ENCODE measurements at places on chromosomes 6 and 20. TPM values are rescaled to one million over a fixed set of nuclear protein-coding genes. Genes with fewer than 3 reads are reported as not detected.

- no peak for DNase-seq
Observed at GRCh38 chr6:167093406-167093921, 29.4 kb upstream of the CCR6 start.

DNA sequence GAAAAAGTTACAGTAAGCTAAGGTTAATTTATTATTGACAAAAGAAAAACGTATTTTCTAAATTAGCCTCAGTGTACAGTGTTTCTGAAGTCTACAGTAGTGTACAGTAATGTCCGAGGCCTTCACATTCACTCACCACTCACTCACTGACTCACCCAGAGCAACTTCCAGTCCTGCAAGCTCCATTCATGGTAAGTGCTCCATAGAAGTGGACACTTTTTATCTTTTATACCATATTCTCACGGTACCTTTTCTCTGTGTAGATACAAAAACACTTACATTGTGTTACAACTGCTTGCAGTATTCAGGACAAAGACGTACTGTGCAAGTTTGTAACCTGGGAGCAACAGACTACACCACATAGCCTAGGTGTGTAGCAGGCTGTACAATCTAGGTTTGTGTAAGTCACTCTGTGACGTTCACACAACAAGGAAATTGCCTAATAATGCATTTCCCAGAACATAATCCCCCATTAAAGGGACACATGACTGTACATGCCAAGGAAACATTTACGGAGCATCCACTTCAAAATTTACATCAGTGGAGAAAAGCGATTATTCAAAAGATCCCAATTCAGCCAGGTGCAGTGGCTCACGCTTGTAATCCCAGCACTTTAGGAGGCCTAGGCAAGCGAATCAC is 133.4 kb downstream of the BANF2 start:
- DNase-seq: no peak

DNA sequence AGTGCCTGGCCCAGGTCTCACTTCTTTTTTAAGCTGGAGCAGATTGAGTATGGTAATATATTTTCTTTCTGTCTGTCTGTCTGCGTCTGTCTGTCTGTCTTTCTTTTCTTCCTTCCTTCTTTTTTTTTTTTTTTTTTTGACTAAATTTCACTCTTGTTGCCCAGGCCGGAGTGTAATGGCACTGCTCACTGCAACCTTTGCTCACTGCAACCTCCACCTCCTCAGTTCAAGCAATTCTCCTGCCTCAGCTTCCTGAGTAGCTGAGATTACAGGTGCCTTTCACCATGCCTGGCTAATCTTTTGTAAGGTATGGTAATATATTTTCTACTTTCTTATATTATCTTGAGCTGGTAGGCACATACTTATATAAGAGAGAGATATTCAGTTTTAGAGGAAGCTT is 196.3 kb upstream of the MARCKS start:
- no peak for DNase-seq

- DNase-seq: no peak
Observed at GRCh38 chr20:10949930-10950783, 276.4 kb upstream of the JAG1 start.

- no peak for DNase-seq
Observed at GRCh38 chr6:116799945-116800344, 28.9 kb downstream of the GPRC6A start.

DNA sequence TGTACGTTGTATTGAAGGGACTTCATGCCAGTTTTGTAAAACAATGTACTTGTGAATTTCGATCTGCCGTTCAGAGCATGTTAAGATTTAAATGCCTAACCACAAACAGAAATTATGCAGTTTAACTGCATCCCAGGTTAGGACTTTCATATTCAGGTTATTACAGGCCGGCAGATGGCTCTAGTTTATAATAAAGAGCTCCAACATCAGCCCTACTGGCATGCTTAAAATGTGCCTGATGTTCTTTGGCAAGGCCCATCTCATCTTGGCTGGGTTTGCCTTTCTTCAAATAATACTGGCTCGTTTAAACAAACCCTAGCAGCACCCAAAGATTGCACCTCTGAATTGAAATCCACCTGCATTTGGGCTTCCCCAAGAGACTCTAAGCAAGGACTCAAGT is 169.3 kb upstream of the RIN2 start:
- peak; percentile 3 for DNase-seq

DNA sequence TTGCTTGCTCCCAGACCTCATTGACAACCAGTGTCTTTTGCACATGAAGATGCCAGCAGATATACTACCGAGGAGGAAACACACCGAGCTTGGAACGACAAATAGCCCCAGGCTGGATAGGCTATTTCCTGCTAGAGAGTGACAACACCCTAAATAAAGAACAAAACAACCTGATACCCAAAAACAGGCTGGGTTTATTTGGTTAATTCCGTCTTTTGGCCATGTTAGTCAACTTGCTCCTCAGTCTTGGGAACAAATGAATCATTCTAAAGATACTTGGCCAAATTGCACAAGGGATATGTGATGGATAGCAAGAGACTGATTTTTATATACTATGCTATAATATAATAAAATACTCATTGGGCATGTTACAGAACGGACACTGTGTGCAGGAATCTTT is 11.5 kb upstream of the MUC22 start:
- DNase-seq: no peak

GRCh38 chr6:99550046-99550748 is 18.3 kb downstream of the CCNC start:
- no peak for DNase-seq

- no peak for DNase-seq
Observed at GRCh38 chr20:44264287-44264686, 17.2 kb downstream of the GDAP1L1 start.

DNA sequence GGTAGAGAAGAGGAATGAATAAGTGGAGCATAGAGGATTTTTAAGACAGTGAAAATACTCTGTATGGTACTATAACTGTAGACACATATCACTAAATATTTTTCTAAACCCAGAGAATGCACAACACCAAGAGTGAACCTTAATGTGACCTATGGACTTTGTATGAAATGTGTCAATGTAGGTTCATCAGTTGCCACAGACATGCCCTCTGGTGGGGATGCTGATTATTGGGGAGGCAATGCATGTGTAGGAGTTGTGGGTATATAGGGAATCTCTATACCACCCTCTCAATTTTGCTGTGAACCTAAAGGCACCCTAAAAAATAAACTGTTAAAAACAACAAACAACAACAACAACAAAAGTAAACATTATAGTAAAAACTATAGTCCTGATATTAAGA is 293.7 kb downstream of the RNF144B start:
- no peak for DNase-seq

GRCh38 chr6:98384801-98385200 is 449.6 kb upstream of the POU3F2 start:
- DNase-seq: no peak

DNA sequence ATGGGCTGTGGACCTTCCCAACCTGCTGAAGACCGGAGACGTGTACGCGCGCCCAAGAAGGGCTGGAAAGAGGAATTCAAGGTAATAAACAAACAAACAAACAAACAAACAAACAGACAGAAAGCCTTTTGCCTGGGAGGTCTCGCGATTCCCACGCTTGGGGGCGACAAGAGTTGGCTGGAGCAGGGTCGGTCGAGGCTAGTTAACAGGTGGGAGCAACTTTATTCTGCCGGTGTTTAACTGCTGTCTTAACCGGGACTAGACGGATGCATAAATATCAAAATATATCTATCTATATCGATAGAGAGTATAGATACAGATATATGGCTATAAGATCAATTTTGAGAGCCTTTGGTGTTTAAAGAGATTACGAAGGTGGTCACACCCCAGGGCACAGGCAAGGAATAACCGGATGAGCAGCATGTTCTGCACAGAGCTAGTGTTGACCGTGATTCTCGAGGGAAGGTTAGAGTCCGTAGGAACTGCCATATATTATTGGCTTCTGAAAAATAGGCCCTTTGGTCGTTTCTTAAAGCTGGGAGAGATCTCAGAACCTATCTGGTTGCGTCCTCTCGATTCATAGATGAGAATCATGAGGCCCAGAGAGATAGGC is 514 bp downstream of the STMND1 start:
- no peak for DNase-seq

- DNase-seq: no peak
Observed at GRCh38 chr20:59662161-59662560, 57.8 kb downstream of the PHACTR3 start.

DNA sequence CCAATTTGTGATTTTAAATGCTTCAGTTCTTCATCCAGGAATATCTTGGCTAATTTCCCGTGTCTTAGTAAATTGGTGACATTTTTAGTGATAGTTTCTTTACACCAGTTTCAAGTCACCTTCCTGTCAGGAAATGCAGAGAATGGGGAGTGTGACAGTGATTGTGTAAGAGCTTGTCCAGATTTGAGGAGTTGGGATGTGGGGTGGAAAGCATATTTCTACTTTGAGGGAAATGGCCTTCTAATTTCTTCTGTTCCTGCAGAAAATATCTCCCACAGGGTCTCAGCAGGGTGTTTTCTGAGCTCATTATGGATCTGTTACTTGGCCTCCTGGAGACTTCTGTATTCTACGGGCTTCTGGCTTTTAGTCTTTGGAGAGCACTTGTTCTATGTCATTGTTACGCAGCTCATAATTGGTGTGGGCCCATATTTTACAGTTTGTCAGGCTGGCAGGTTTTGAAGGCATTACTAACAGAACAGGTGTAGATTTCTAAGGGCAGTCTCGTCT is 65.6 kb downstream of the TMEM200A start:
- DNase-seq: no peak

DNA sequence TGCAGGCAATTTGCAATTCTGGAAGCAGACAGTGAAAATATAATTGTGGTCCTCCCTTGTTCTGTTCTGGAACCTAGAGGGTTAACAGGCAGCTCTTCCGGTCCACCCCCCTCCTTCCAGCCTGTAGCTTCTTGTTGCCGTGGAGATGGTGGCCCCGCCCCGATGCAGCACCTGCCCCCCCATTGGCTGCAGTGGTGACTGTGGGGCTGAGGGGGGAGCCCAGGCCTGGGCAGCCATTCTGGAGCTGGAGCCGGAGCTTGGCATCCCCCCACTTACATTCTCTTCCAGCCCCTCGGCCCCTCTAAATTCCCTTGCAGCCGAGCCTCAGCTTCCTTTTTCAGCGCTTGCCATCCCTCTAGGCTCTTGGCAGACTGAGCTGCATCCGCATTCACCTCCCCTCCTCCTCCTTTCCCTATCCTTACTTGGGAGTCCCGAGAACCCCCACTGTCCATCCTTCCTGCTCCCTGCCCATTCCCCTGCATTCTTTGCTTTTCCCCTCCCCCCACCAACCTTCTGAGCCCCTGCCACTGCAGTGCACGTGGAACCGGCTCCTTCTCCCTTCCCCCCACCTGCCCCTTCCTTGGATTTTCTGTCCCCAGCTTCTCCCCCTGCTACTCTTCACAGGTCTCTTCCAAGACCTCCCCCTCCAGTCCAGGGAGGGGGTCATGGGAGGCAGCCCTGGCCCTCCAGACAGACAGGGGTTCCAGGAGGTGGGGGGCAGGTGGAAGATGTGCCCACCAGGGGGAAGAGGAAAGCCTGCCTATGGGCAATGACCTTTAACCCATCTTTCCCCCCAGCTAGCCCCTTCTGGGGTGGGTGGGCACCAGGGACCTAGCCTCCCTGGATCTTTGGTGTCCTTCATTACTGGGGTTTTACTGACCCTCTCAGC is 11.4 kb downstream of the SYNGAP1 start:
- peak; percentile 74 for DNase-seq

GRCh38 chr20:5072756-5073659 is 46.8 kb downstream of the PCNA start:
- DNase-seq: peak; percentile 82

- no peak for DNase-seq
Observed at GRCh38 chr20:21699216-21699508, 6.3 kb upstream of the PAX1 start.

DNA sequence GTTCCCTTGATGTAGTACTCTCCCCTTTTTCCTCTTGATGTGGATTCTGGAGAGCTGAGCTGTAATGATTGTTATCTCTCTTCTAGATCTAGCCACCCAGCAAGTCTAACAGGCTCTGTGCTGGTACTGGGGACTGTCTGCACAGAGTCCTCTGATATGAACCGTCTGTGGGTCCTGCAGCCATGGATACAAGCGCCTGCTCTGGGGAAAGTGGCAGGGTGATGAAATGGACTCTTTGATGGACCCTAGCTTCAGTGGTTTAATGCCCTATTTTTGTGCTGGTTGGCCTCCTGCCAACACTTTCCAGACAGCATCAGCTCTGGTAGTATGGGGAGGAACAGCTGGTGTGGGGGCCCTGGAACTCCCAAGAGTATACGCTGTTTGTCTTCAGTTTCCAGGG is 216.3 kb downstream of the ADGRG6 start:
- DNase-seq: no peak

DNA sequence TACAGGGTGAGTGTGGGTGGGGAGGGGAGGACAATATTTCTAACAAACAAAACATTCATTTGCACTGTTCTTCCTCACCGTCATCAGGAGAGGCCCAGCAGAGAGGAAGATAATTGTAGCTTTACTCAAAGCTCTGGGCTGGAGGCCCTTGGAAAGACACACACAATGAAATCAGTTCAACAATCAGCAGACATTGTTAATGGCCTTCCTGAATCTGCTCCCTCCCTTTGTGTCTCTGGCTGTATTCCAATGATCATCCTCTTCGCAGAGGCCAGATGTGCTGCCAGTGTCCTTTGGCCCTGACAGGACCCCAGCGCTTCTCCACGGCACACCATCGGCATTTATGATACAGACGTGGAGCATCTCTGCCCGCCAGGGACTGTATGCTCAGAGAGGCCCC is 44.6 kb upstream of the LRFN2 start:
- DNase-seq: no peak

DNA sequence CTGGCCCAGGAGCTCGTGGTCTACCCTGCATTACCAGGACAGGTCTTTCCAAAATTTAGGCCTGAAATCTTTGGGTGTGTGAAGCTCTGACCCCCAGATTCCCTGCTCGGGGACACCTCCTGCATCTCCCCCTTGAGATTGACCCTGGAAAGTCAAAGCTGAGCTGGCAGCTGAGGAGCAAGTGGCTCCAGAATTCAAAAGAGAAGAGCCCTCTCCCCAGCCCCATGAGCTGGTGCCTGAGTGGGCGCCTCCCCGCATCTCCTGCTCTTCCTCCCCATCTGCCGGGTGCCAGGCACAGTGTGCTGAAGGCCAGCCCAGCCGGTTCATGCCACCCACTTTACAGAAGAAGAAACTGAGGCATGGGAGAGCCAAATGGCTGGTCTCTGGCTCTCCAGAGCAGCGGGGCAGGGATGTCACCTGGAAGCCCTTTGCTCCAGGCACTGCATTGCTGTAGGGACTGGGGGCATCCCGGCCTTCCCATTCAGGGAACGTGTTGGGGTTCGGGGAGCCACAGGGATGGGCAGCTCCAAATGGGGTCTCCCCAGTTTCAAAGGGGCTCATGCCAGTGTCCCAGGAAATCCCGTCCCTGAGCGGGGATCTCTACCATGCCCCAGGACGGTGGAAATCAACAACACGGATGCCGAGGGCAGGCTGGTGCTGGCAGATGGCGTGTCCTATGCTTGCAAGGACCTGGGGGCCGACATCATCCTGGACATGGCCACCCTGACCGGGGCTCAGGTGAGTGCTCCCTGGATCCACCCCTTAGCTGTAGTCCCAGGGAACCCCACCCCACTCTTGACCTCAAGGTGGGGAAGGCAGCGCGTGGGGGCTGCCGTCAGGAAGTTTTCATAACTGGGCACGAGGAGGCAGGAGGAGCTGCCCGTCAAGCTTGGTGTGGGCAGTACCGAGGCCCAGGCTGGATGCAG is 20.5 kb downstream of the NPEPL1 start:
- no peak for DNase-seq

CAGE1 gene
- not detected for total RNA-seq

OPRM1 gene
- total RNA-seq: not detected

FAM110A gene
- 9.5 TPM for total RNA-seq

PROKR2 gene
- total RNA-seq: not detected

ADAM33 gene
- total RNA-seq: not detected

EZR gene
- total RNA-seq: 261 TPM

ENPP4 gene
- not detected for total RNA-seq

CST4 gene
- total RNA-seq: not detected

CSTF1 gene
- total RNA-seq: 76.4 TPM

ZSCAN31 gene
- total RNA-seq: 10.6 TPM

OR2H2 gene
- total RNA-seq: not detected

HDGFL1 gene
- not detected for total RNA-seq
